ENCODE measurements at places on chromosomes 5 and 9.

GRCh38 chr5:148729182-148729581, 74.9 kb upstream of the HTR4 start:
- DNase-seq: no peak

DNA sequence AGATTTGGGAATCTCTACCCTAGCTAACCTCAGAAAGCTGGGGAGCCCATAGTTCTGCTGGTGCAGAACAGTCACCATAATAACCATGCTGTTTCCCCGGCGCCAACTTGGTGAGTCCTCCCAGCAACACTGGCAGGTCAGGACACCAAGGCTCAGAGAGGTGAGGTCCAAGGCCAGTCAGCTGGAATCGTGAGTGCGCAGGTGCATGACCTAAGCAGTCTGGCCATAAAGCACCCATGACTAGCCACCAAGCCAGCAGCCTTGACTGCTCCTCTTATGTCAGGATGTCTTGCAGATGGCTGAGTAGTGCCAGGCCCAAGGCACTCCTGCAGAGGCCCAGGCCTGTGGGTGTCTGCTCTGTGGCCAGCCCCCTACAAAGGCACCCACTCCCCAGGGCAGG, 2.6 kb downstream of the RNF44 start:
- DNase-seq: no peak

GRCh38 chr5:177371120-177372033, 12.9 kb upstream of the SLC34A1 start:
- no peak for DNase-seq

DNA sequence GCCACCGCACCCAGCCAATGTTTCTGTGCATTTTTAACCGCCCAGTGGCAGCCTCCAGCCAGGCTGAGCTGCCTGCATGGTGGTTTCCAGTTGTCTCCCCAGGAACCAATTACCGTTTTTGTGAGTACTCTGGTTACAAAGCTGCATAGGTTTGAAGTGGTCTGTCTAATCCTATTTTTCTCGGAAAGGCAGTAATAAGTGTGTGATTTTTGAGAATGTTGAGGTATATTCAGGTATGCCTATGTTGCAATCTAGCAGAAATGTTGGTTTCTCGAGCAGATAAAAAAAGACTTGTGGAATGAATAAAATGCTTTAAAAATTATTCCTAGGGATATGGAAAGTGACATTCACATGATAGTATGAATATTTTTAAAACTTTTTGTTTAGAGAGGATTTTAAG, 41.5 kb upstream of the ANKH start:
- no peak for DNase-seq

GRCh38 chr5:60495644-60496520, 204.1 kb downstream of the DEPDC1B start:
- DNase-seq: no peak

- no peak for DNase-seq
These were observed 168.8 kb upstream of the POC5 start for GRCh38 chr5:75885849-75886596.

GRCh38 chr9:8186560-8186959, 387.0 kb upstream of the DMAC1 start:
- DNase-seq: no peak

DNA sequence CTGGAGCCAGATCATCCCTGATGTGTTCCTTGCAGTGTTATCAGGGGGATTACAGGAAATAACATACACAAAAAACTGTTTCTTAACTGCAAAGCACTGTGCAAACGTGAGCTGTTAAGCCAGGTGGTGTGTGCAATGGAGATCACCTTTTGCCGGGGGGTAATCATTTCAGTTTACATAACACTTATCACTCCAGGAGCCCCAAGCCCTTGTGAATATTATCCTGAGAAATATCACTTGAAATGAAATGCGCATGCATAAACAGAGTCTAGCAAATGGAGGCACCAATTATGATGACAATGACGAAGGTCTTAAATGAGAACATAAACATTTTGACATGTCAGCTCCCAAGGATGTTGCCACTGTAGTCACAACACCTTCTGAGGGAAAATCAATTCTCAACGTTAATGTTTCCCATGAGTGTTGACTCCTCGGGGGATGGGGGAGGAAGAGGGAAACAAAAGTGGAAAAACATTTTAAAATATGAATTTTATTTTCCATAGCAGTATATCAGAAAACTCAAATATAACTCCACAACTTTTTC, 54.5 kb upstream of the RAD23B start:
- DNase-seq: no peak

DNA sequence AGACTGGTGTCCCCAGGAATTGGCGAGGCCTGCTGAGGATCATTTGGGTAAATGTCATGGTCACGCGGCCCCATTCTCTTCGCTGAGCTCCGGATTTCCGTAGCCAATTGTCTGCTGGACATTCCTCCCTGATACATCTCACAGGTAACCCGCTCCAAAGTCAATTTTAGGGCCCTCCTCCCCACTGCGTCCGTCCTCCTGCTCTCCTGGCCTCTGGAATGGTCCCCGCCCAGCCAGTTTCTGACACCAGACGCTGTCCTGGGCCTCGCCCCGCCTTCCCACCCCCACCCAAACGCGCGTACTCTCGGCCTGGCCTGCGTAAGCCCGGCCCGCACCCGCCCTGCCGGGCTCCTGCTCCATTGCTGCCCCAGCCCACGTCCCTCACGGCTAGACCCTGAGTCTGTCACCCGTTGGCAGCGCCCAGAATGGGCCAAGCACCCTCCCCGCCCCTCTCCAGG, 202.0 kb downstream of the AUH start:
- no peak for DNase-seq

DNA sequence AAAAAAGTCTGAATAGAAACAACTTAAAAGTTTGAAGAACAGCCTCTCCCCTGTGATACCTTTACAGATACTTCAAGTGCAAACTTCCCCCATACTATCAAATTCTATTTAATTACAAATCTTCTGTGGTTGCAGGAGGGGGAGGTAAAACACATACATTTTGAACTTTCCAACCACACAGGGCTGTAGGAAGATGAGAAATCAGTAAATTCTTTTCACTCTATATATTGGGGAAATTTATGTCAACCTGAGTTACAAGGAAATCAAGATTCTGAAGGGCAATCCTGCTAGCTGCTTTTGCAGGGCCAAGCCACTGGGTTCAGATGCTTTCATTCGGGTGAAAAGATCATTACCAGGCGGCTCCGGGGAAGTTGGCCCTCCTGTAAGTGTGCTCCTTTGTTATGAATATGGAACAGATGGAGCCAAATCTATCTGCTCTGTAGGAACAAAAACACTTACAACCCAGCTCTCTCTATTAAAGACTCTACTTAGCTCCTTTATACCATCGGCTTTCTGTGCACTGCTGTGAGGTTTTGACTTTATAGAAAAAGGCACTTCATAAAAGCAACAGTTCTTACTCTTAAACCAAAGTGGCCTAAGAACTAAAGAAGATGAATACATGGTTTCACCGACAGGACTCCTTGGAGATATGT, 269.1 kb downstream of the EFNA5 start:
- DNase-seq: no peak

GRCh38 chr5:20088361-20088760, 100.4 kb upstream of the CDH18 start:
- no peak for DNase-seq

GRCh38 chr5:14552017-14552416, 29.6 kb upstream of the OTULINL start:
- no peak for DNase-seq

DNA sequence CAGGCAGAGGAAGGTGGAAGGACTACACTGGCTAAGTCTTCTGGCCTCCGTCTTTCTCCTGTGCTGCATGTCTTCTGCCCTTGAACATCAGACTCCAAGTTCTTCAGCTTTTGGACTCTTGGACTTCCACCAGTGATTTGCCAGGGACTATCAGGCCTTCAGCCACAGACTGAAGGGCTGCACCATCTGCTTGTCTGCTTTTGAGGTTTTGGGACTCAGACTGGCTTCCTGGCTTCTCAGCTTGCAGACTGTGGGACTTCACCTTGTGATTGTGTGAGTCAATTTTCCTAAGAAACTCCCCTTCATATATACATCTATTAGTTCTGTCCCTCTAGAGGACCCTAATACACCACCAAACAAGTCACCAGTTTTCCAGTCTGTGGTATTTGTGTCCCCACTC, 9.7 kb upstream of the ANKDD1B start:
- no peak for DNase-seq

DNA sequence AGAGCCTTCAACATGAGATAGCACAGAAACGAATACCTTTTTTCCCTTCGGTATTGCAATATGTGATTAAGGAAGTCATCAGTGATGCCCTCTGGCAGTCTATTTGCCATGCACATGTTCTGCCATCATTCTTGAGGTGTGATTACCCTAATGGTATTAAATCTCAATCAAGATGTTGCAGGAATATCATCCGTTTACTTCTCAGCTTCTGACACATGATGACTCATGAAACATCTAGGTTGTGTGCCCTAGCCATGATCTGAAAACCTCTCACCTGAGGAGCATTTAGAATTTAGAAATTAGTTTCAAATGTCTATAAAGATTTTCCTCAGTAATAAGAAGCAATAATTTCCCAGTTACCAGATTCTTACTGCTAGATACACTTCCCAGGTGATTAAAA, 209.1 kb downstream of the ADGRV1 start:
- no peak for DNase-seq

GRCh38 chr9:120136696-120137095, 443.3 kb downstream of the CDK5RAP2 start:
- DNase-seq: no peak

- DNase-seq: no peak
These were observed 23.4 kb downstream of the BTNL9 start for GRCh38 chr5:181063514-181063913.

- DNase-seq: peak; percentile 87
These were observed 40.3 kb upstream of the ABCA1 start for GRCh38 chr9:104968025-104968982.

- no peak for DNase-seq
These were observed 9.3 kb upstream of the RNF20 start for GRCh38 chr9:101524371-101524770.

DNA sequence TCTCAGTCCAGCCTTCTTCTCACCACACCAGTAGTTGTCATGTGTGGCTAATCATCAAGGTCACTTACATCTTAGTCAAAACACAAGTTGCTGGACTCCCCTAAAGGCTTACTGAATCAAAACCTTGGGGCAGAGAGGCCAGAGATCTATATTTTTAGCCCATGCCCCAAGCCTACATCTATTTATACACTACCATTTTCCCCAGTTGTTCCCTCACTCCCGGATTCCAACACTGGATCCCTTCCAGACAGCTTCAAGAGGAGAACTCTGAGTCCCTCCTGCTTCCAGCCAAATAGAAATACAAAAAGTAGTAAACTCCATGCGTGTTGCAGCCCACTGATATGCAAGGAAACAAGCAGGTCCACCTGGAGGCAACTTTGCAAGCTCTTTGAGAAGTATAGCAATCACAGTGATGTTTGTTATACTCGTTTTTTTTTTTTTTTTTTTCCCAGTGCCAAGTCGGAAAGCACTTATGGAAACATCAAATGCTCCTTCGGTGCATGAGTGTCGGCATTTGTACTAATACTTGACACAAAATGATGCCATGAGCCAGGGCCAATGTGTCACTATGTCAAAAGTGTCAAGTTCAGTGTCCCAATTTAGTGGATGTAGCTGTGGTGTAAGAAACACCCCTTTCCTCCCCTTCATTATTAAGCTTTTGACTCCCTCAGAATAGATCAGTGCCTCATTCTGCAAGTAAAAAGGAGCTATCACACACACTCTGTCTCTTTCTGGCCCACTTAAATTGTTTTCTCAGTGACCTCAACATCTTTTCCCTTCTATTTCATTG, 594.2 kb upstream of the SGCD start:
- no peak for DNase-seq

DNA sequence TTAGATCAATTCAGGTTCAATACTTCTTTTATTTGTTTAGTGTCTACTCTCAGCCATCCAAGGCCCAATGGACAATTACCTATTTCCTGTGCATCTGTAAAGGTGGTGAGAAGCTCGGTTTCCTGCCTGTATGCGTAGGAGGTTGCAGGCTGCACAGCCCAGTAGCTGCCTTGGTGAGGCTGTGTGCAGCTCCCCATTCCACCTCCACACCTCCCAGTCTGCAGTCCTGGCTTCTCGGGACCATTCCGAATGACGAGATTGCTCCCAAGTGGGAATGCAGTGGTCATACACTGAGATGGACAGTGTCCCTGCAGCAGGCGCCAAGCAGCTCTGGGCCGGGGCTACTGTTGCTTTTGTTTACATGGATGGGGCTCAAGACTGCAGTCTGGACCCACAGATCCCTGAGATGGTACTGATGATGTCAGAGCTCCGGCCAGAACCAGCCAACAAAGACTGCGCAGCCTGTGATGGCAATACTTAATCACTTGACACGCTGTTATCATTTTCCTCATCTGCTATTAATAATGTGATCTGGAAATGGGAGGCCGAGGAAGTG, 206.1 kb upstream of the IRX1 start:
- DNase-seq: no peak

GRCh38 chr5:68305223-68305870, 89.8 kb downstream of the PIK3R1 start:
- DNase-seq: no peak

- peak; percentile 66 for DNase-seq
These were observed 722 bp downstream of the SLC22A4 start for GRCh38 chr5:132294728-132295504.

- DNase-seq: no peak
These were observed 22.7 kb downstream of the GRIA1 start for GRCh38 chr5:153513156-153513555.

GRCh38 chr5:91910247-91910646, 527.1 kb upstream of the ARRDC3 start:
- DNase-seq: no peak

- DNase-seq: no peak
These were observed 333.6 kb upstream of the MEF2C start for GRCh38 chr5:89216606-89217005.

DNA sequence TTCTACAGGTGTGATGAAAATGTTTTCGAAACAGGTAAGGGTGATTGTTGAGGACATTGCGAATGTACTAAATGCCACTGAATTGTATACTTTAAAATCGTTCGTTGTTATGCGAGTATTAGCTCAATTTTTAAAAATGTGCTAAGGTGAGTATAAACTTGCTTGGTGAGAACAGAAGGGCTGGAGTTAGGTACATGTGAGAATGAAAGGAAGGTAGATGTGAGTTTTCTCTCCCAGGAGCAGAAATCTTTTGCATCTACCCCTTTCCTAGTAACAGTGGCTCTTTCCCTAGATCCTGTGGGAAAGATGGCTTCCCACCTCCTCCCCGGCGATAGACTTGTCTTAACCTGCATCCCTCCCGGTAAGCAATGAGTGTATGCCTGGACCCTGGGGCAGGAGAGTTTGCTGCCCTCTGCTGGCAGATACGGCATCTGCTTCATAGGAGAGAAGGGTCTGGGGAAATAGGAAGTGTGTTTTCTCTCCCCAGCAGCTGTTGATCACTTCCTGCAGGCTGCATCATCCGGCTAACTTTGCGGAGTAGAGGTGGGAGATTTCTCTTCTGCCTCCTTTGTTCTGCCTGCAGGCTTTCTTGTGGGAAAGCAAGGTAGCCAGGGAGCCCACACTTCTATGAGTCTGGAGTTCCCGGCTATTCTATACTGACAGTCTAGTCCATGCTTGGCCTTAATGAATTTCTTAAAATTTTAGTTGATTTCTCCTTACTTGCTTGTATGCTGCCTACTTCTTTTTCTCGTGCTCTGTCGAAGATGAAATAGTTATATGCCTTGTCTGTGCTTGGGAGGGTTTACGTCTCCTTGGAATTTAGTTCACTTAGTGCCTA, 373.3 kb upstream of the SEMA6A start:
- peak; percentile 58 for DNase-seq
